A549 treated with AZD2906 at 1 μM for 4 hours (cell line): ENCODE measurements at places on chromosomes 5 and 9. TPM values are rescaled to one million over a fixed set of nuclear protein-coding genes. Genes with fewer than 3 reads are reported as not detected.

The MRPL22 gene
- total RNA-seq: 41.3 to 58.6 TPM (median 57.3 TPM) in 5 replicates

The OTP gene
- total RNA-seq: 0.03 to 0.12 TPM (median 0.09 TPM) in 5 replicates

The GPR21 gene
- total RNA-seq: not detected in 5 replicates

The HMGCS1 gene
- 49.7 to 66.3 TPM (median 53.2 TPM) in 5 replicates for total RNA-seq

The SURF2 gene
- 37.8 to 53.4 TPM (median 45.4 TPM) in 5 replicates for total RNA-seq
